ENCODE measurements at places on chromosomes 3 and 15.

DNA sequence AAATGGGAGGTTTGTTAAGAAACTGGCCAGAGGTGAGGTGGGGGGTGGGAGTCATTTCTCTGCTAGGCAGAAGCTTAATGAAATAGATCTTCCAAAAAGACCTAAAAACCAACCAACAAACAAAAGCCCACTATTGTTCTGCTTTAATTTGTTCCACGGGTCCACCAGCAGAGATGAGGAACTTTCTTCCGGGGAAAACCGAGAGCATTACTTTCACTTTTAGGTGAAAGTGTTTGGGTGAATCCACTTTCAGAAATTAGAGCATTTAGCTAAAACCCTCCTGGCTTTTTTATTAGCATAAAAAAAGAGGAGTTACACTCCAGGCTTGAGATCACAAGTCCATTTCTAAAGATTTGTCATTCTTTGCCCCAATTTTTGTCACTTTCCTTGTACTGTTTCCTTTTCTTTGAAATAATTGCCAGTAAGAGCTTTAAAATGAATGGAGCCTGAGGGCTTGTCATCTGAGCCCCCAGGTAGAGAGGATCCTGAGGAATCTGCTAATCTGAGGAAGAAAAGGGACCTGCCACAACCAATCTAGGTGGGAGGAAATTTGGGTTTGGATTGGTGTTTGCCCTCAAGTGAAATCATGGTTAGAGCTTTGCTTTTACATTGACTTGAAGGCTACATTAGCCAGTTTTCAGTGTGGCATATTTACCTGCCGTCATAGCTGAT, 667.6 kb downstream of the NAALADL2 start:
- DNase-seq, result no peak

DNA sequence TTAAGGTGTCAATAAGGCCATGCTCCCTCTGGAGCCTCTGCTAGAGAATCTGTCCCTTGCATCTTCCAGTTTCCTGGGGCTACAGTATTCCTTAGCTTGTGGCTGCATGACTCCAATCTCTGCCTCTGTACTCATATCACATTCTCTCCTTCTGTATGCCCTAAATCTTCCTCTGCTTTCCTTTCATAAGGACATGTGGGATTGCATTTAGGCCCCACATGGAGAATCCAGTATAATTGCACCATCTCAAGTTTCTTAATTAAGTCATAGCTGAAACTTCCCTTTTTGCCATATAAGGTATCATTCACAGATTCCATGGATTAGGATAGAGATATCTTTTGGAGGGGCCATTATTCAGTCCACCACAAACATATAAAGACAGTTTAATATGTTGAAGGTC, 409.8 kb upstream of the TMCO5A start:
- DNase-seq, result no peak

DNA sequence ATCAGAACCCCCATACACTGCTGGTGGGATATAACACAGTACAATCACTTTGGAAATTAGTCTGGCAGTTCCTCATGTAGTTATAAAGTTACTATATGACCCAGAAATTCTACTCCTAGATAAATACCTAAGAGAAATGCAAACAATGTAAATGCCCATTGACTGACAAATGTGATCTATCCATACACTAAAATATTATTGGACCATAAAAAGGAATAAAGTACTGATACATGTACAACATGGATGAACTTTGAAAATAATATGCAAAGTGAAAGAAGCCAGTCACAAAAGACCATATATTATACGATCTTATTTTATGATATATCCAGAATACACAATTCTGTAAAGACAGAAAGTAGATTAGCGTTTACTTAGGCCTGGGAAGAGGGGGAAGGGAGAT, 7.8 kb downstream of the IMPG2 start:
- DNase-seq, result no peak

- DNase-seq, result no peak
These were observed 13.1 kb downstream of the ALS2CL start for GRCh38 chr3:46680298-46680826.

GRCh38 chr15:93358166-93359059, 269.4 kb upstream of the RGMA start:
- DNase-seq, result no peak

GRCh38 chr3:69483449-69483848, 97.6 kb upstream of the FRMD4B start:
- DNase-seq, result no peak

DNA sequence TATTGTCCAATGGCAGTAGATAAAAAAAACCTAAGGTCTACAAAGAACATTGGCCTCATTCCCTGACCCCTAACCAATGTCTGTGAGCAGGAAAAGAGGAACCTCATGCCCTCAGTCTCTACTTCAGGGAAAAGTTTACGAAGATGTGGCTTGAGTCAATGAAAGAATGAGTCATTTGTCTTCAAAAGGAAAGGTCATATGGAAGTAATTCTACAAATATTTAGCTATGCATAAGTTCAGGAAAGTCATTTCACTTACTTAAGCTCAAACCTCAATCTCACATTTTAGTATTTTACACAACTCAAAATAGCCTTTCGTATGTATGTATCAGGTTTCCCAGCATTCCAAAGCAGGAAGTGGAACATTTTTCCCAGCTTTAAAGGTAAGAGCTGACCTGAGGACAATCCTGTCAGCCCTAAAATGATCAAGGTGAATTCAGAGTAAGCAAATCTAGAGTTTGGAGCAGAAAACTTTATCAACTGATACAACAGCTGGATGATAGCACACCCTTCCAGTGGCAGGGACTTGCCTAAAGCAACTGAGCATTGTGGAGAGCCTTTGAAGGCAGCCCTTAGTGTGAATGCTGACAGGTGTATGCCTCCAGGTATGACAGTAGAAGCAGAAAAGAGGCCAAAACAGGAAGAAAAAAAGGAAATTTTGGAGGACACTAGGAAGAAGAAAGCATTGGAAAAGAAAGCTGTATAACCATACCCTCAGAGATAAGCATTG, 53.9 kb upstream of the ACKR4 start:
- DNase-seq, result no peak

DNA sequence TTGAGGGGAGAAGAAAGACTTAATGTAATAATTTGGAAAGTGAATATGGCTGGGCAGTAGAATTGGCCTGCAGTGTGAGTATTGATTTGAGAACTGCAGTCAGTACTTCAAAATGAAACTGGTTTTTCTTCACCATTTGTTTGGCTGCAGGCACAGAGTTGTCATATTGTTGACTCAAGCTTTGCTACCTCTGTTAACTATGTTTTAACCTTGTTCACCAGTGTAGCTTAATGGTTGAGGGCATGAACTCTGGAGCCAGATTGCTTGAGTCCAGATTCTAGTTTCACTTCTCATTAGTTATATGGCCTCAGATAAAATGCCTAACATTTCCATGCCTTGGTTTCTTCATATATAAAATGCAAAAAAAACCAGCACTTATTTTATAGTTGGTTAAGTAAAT, 64.1 kb downstream of the CFAP44 start:
- DNase-seq, result no peak

DNA sequence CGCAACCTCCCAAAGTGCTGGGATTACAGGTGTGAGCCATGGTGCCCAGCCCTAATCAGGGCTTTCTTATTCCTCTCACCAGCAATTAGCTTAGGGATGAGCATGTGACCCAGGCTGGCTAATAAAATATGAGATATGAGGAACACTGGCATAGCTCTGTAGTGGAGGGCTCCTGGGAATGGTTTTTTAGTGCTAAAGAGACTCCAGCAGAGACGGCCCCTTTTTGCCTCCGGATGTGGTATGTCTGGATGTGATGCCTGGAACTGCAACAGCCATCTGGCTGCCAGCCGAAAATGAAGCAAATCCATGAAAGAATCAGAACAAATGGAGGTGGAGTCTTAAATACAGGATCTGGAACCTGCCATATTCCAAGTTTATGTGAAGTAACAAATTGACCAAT, 69.1 kb upstream of the MAGI1 start:
- no peak for DNase-seq

DNA sequence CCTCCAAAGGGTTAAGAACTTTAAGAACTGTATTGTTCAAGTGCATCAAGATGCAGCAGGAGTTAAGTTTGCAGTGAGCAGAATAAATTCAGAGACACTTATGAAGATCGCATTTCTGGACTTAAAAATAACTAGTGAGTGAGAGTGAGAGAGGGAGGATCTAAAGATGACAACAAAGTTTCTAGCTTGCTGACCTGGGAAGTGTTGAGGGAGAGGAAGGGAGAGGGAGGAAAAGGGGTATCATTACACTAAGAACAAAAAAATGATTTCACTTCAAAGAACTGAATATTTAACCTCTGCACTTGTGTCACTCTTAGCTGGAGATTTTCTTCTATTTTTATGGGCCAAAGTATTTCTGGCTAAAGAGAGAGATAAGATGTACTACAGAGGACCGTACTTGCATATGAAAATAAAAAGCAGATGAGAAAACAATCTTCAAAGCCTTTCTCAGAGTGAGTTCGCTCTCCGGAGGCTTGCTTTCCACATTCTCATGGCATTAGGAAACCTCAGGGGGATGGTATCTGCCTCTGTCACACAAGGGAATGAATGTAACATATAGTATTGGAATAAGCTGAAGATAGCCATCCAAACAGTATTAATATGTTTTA, 91.4 kb upstream of the TJP1 start:
- no peak for DNase-seq

DNA sequence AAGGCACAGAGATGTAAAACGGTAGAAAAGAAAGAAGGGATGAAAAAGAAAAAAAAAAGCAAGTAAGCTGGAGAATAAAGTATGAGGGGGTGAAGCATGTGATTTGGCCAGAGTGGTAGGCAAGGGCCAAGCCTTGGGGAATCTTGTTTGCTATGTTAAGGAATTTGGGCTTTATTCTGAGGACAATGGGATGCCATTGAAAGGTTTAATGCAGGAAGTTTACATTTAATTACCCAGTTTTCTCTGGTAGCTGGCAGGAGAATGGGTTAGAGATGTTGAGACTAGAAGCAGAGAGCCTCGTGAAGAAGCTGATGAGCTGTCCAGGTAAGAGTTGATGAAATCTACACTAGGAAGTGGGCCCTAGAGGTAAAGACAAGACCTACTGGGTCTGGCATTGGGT, 455.9 kb downstream of the PDCD6IP start:
- no peak for DNase-seq

GRCh38 chr3:48305396-48305795, 28.1 kb downstream of the SPINK8 start:
- no peak for DNase-seq

GRCh38 chr15:41922353-41922752, 28.5 kb upstream of the SPTBN5 start:
- DNase-seq, result no peak

- DNase-seq, result no peak
These were observed 170.3 kb upstream of the MCTP2 start for GRCh38 chr15:94061041-94061440.

GRCh38 chr3:65094723-65095122, 406.9 kb upstream of the ADAMTS9 start:
- no peak for DNase-seq

DNA sequence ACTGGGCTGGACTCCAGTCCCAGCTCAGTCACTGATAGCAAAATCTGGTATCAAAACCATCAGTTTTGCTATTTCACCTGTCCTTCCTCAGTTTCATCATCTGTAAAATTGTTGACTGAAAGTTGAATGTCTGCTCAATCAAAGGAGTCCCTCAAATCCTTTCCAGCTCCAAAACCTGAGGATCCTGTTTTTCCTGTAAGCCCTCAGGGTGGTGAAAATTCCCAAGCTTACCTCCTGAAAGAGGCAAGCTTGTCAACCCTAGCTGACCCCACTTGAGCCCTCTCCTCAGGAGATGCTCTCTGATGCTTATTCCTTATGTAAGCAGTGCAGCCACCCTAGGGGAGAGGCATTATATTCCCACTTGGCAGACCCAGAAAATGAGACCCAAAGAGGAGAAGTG, 82.6 kb downstream of the HMG20A start:
- DNase-seq, result no peak
